ENCODE measurements at places on chromosomes 2 and 18. TPM values are rescaled to one million over a fixed set of nuclear protein-coding genes. Genes with fewer than 3 reads are reported as not detected.

DNA sequence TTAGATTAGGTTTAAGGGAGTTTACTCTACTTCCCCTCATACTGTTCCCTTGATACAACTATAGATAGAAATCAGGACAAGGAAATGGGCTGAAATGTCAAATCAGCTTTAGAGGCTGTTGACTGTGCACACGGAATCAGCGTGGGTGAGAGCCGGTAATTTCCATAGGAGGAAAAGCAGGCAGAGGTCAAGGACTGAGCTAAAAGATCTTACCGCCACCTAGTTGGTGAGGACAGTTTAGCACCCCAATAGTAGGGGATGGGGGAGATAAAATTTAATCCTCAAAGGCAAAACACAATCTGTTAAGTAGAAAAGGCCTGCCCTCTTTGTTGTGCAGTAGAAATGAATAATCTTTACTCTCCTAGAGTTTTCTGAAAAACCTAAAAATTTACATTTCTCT is 1154.5 kb upstream of the CHAC2 start:
- H3K4me1 ChIP-seq = no peaks in the 10 kb centered on the region
- no peak overlapping the region for H3K27ac ChIP-seq
- DNase-seq = no peak
- no peak overlapping the region for H3K4me3 ChIP-seq
- H3K36me3 ChIP-seq = no peaks in the 10 kb centered on the region
- H3K27me3 ChIP-seq = no peaks in the 10 kb centered on the region

- H3K4me3 ChIP-seq = no peak overlapping the region
- no peaks in the 10 kb centered on the region for H3K36me3 ChIP-seq
- no peak overlapping the region for H3K27ac ChIP-seq
- no peaks in the 10 kb centered on the region for H3K4me1 ChIP-seq
- no peaks in the 10 kb centered on the region for H3K27me3 ChIP-seq
- DNase-seq = no peak
Measured at GRCh38 chr18:13280070-13280795, 61.7 kb downstream of the LDLRAD4 start.

- no peaks in the 10 kb centered on the region for H3K36me3 ChIP-seq
- no peaks in the 10 kb centered on the region for H3K27me3 ChIP-seq
- no peaks in the 10 kb centered on the region for H3K4me1 ChIP-seq
- no peak overlapping the region for H3K27ac ChIP-seq
- DNase-seq = no peak
Measured at GRCh38 chr2:210687786-210688470, 131.5 kb downstream of the CPS1 start.

GRCh38 chr2:191601060-191601459 is 76.9 kb upstream of the NABP1 start:
- no peak overlapping the region for H3K27ac ChIP-seq
- no peak overlapping the region for H3K4me3 ChIP-seq
- no peaks in the 10 kb centered on the region for H3K36me3 ChIP-seq
- no peaks in the 10 kb centered on the region for H3K27me3 ChIP-seq
- no peaks in the 10 kb centered on the region for H3K4me1 ChIP-seq
- no peak for DNase-seq

GRCh38 chr2:231364961-231365810 is 30.3 kb upstream of the B3GNT7 start:
- no peak for DNase-seq
- no peak overlapping the region for H3K4me3 ChIP-seq
- H3K4me1 ChIP-seq = no peaks in the 10 kb centered on the region
- H3K36me3 ChIP-seq = no peaks in the 10 kb centered on the region

Gene ACOXL
- total RNA-seq = not detected

Gene SLC9A4
- 0.42 TPM for total RNA-seq
